ENCODE measurements at places on chromosomes 7 and 10.

- no peak for DNase-seq
Measured at GRCh38 chr10:53537508-53537907, 764.9 kb upstream of the MBL2 start.

DNA sequence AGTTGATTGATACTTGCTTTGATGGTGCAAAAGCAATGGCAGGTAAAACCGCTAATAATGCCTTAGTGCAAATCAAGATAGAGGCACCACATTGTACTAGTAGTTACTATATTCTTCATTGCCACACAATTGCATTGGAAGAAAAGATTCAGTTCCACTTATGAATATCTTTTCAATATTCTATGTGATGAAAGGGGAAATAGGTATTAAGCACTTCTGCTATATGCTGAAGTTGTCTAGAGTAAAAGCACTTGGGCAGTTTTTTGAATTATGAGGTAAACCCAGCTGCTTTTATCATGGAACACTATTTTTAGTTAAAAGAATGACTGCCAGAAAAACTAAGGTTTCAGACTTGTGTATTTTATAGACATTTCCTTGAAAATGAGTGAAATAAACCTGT, 15.5 kb downstream of the ENTPD7 start:
- no peak for DNase-seq

GRCh38 chr10:113007821-113008220, 57.8 kb downstream of the TCF7L2 start:
- no peak for DNase-seq

GRCh38 chr10:30080161-30080560, 20.8 kb upstream of the JCAD start:
- DNase-seq = no peak

GRCh38 chr7:149414745-149415390, 46.0 kb downstream of the ZNF777 start:
- DNase-seq = no peak

DNA sequence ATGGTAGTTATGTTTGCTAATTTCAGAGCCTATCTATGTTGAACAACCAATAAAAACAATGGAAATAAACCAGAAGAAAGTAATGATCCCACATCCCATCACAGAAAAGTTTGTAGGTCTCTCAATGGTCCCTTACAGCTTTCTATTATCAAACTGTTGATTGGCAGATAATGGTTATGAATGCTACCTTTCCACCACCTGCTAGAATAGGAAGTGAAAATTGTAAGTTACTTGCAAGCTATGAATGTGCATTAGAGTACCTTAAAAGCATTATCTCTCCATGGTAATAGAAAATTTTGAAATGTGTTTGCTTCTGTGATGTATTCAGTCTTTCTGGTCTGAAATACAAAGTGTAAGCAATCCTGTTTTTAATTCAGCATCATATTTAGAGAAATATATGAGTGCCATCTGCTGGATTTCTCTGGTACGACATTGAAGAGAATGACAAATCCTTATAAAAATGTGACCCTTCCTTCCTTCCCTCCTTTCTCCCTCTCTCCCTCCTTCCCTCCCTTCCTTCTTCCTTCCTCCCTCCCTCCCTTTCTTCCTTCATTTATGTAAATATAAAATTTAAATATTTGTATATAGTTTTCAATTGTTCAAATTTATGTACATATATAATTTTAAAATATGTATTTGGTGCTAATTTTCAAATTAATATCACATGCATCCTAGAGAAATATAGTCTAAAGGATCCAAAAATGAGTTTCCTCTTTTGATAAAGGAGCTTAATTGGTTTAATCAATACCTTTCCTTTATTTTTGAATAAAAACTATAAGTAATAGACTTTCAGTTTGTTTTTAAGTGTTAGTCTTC, 41.4 kb upstream of the PNLIPRP3 start:
- peak; percentile 31 for DNase-seq

DNA sequence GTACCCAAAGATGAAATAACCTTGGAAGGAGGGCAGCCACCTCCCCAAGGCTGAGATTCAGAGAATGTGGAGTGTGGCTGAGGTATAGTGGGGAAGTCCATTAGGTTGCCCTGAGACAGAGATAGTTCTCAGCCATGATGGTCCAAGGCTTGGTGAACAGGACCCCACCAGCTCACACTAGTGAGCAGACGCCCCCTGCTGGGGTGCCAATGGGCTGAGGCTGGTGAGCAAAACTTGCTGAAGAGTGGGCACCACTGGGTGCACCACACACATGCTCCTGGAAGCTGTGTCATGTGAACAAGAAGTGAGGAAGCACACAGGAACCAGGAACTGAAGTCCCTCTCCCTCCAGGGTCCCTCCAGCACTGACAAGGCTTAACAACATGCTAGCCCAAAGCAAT, 8.9 kb downstream of the FBXL13 start:
- no peak for DNase-seq

- no peak for DNase-seq
Measured at GRCh38 chr7:128176696-128177095, 64.4 kb upstream of the LEP start.

- no peak for DNase-seq
Measured at GRCh38 chr7:104993217-104993862, 20.7 kb upstream of the KMT2E start.

DNA sequence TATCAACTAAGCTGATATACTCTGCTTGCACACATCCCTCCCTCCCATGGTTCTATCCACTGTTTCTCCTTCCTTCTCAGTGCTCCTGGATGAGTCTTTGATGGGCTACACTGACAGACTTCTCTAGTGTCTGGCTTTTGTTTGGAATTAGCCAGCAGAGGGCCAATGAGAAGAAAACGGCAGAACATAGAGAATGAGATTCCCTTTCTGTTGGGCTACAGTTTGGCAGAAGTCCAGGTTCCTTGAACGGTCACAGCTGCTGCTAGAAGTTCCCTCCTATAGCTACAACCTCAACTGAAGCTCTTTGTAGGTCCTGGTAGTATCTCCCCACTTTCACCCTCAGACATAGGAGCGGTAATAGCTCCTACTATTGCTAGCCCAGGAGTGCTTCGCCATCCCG, 251.1 kb upstream of the LRRN3 start:
- peak; percentile 58 for DNase-seq

- DNase-seq = no peak
Measured at GRCh38 chr10:36388166-36388565, 737.2 kb upstream of the ANKRD30A start.
